ENCODE measurements at places on chromosomes 4 and X.

DNA sequence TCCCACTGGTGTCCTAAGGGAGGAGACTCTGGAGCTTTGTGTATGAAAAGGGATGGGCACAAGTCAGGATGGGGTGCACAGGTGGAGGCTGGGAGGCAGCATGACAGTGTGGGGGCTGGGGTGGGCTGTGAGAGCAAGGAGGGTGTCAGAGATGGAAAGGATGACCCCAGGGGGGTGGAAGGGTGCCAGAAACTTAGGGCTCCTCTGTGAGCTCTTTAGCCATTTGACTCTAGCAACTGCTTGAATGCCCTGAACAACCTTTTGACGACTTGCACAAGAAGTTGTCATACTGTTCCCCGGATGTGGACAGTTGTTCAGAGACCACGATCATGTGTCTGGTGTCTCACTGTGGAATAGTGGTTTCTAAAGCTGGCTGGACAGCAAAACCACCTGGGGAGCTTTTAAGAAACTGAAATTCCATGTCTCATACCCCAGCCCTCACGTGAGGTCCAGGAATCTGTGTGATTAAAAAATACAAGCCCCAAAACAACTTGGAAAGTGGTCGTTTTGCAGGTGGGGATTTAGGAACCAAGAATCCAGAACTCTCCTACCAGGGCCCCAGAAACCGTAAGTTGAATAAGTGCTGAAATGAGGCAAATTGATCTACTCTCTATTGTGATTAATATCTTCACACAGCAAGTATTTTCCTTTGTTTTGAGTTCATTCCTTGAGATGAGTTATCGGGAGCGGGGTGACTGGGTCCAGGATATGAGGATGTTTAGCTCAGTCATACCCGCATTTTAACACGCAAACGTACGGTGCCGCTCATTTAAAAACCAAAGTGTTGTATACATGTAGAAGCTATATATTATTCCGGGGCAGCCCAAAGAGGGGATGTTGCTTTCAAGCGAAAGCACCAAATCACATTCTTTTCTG lies 3.4 kb downstream of the RHOH start:
- peak overlapping the region; percentile 98 for H3K4me3 ChIP-seq
- peak overlapping the region; percentile 99 for H3K27ac ChIP-seq
- peaks cover 24% of the 10 kb centered on the region for H3K36me3 ChIP-seq
- H3K27me3 ChIP-seq: no peaks in the 10 kb centered on the region
- DNase-seq: no peak

DNA sequence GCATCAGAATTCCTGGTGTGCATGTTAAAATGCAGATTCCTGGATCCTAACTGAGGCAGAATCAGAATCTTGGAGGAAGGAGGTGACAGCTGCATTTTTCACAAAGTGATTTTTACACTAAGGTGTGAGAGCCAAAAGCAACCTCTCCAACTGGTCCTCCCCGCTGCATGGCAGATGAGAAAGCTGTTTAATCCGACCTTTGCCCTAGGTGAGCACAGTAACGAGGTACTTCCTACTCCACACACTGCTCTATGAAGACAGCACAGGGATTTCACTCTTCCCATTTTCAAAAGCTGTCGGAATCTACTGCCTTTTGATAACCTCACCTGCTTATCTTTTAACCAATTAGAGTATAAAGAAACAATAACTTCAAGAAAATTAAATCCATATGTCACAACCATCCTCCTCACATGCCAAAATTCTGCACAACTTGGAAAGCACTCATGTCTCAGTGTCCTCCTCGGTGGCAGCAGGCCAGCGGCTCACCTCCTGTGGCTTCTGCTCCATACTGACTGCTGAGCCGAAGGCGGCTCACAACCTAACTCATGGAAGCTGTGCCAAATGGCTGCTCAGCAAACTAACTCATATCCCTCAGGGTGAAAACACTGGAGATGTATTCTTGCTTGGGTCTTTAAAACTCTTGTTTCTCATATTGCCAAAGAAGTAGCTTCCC lies 3.6 kb downstream of the CASP6 start:
- no peak overlapping the region for H3K4me3 ChIP-seq
- H3K36me3 ChIP-seq: peaks cover 6% of the 10 kb centered on the region
- no peak for DNase-seq
- H3K27ac ChIP-seq: peak overlapping the region; percentile 79
- no peaks in the 10 kb centered on the region for H3K27me3 ChIP-seq
- H3K4me1 ChIP-seq: peaks cover 45% of the 10 kb centered on the region

- no peak overlapping the region for H3K27ac ChIP-seq
- H3K4me1 ChIP-seq: peaks cover 17% of the 10 kb centered on the region
- DNase-seq: no peak
Measured at GRCh38 chr4:153209410-153209809, 5.2 kb downstream of the TRIM2 start.

DNA sequence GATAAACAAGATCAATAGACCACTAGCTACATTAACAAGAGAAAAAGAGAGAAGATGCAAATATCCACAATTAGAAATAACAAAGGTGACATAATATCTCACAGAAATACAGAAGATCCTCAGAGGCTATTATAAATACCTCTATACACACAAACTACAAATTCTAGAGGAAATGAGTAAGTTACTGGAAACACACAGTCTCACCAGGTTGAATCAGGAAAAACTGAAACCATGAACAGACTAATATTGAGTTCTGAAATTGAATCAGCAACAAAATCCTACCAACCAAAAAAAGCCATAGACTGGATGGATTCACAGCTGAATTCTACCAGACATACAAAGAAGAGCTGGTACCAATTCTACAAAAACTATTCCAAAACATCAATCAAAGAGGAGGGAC lies 211.8 kb upstream of the CPEB2 start:
- DNase-seq: no peak
- no peak overlapping the region for H3K4me3 ChIP-seq
- H3K27me3 ChIP-seq: no peaks in the 10 kb centered on the region
- H3K36me3 ChIP-seq: peaks cover 2% of the 10 kb centered on the region

- no peak for DNase-seq
- no peak overlapping the region for H3K4me3 ChIP-seq
- H3K27ac ChIP-seq: no peak overlapping the region
- H3K4me1 ChIP-seq: peaks cover 2% of the 10 kb centered on the region
- no peaks in the 10 kb centered on the region for H3K27me3 ChIP-seq
Measured at GRCh38 chr4:20878806-20879205, 178.5 kb downstream of the PACRGL start.

GRCh38 chr4:114251020-114251419 lies 271.6 kb upstream of the ARSJ start:
- H3K4me3 ChIP-seq: no peak overlapping the region
- no peaks in the 10 kb centered on the region for H3K27me3 ChIP-seq
- H3K4me1 ChIP-seq: no peaks in the 10 kb centered on the region
- no peak for DNase-seq
- H3K36me3 ChIP-seq: peaks cover 2% of the 10 kb centered on the region

GRCh38 chr4:78207951-78208350 lies 150.8 kb downstream of the FRAS1 start:
- DNase-seq: no peak
- peaks cover 45% of the 10 kb centered on the region for H3K27me3 ChIP-seq
- H3K27ac ChIP-seq: no peak overlapping the region
- no peaks in the 10 kb centered on the region for H3K36me3 ChIP-seq
- no peak overlapping the region for H3K4me3 ChIP-seq
- no peaks in the 10 kb centered on the region for H3K4me1 ChIP-seq

DNA sequence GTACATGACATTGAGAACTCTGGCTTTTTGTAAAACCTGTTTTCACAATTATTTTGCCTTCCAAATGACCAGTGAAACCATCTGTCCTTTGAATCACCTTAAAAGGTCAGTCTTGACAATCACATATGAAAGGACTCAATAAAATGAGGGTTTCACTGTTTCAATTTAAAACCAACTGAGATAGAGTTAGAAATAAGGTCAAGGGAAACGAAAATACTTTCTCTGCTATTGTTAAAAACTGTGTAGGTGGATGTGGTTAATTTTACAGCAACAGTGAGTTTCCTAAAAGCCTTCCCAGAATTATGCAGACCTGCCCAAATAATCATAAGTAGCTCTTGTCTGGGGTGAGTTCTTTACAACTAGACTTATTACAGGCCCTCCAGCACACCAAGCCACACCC lies 839.9 kb downstream of the RAB28 start:
- H3K4me3 ChIP-seq: no peak overlapping the region
- no peaks in the 10 kb centered on the region for H3K4me1 ChIP-seq
- no peaks in the 10 kb centered on the region for H3K36me3 ChIP-seq
- peaks cover 18% of the 10 kb centered on the region for H3K27me3 ChIP-seq

- H3K27ac ChIP-seq: no peak overlapping the region
- no peak overlapping the region for H3K4me3 ChIP-seq
- H3K27me3 ChIP-seq: peaks cover 31% of the 10 kb centered on the region
Measured at GRCh38 chr4:84579403-84579776, 3.5 kb upstream of the CDS1 start.

All from T-helper 17 cell (primary cell).